Activated T-helper 1 cell treated with anti-CD3 and anti-CD28 coated beads, Interleukin-12 subunit alpha, Interleukin-12 subunit beta, Interleukin-2, Interleukin-4 antibody, amounts not matched to agents 30 ng/mL and 10 ng/mL and 1 ng/mL, durations not matched to agents 14 hours and 24 hours and 36 hours (primary cell): ENCODE measurements at places on chromosomes 5 and 9.

DNA sequence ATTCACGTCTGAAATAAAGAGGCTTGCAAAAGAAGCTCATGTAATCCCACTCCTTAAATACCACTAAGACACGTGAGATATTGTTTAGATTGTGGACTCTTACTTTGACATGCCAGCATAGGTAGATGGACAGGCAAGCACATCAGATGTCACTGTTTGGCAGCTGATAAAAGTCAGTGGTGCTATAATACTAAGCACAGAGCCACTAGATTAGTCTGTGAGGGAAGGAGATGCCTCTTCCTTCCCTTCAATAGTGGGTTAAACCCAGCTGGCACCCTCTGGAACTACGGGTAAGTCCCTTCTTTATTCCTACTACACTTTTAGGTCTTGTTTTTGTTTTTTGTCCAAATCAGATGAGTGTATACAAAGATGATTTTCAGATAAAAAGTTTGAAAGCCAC lies at the start of gene MYOT:
TSS of gene MYOT (plus strand) at position 197 of the 400 bp plus-strand sequence. CDS start 2,792 bp downstream, outside the sequence.
- no peak within 1 kb of the TSS for H3K4me3 ChIP-seq
- no peaks in the 10 kb centered on the region for H3K4me1 ChIP-seq
- H3K36me3 ChIP-seq: no peaks in the 10 kb centered on the region
- no peak within 1 kb of the TSS for H3K27ac ChIP-seq
- peaks cover 2% of the 10 kb centered on the region for H3K27me3 ChIP-seq

- H3K4me1 ChIP-seq: peaks cover 3% of the 10 kb centered on the region
- H3K27me3 ChIP-seq: no peaks in the 10 kb centered on the region
- H3K4me3 ChIP-seq: no peak overlapping the region
- DNase-seq: no peak
These were observed 64.0 kb downstream of the POU5F2 start for GRCh38 chr5:93677359-93677891.

GRCh38 chr9:127979333-127980059 lies 1.3 kb downstream of the EEIG1 start:
- H3K27me3 ChIP-seq: no peaks in the 10 kb centered on the region
- H3K36me3 ChIP-seq: peaks cover 7% of the 10 kb centered on the region
- H3K27ac ChIP-seq: peak overlapping the region; percentile 81
- H3K4me3 ChIP-seq: peak overlapping the region; percentile 93
- peaks cover 59% of the 10 kb centered on the region for H3K4me1 ChIP-seq

GRCh38 chr9:111839387-111839786 lies 44.6 kb upstream of the SHOC1 start:
- no peaks in the 10 kb centered on the region for H3K36me3 ChIP-seq
- no peaks in the 10 kb centered on the region for H3K4me1 ChIP-seq
- no peak for DNase-seq
- H3K27me3 ChIP-seq: peaks cover 4% of the 10 kb centered on the region

- H3K36me3 ChIP-seq: no peaks in the 10 kb centered on the region
- no peak overlapping the region for H3K4me3 ChIP-seq
- no peak for DNase-seq
These were observed 47.4 kb downstream of the LMX1B start for GRCh38 chr9:126661122-126661520.

DNA sequence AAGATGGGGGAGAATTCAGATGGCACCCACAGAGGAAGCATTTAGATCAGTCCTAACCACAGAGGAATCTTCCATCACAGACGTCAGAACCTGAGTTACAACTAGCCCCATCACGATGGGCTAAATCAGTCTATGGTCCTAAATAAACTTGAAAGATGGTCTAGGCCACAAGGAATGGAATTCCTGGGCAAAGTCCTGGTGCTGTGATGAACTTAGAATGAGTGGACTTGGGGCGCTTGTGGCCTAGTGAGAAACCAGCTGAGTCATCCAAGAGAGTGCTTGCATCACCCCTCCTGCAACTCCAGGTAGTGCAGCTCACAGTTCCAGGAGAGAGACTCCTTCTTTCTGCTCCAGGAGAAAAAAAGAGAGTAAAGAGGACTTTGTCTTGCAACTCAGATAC lies 722.9 kb upstream of the RGMB start:
- H3K4me3 ChIP-seq: no peak overlapping the region
- H3K27me3 ChIP-seq: no peaks in the 10 kb centered on the region

GRCh38 chr9:68619636-68620035 lies 79.0 kb upstream of the TMEM252 start:
- H3K4me1 ChIP-seq: no peaks in the 10 kb centered on the region
- DNase-seq: no peak
- H3K36me3 ChIP-seq: no peaks in the 10 kb centered on the region
- peaks cover 4% of the 10 kb centered on the region for H3K27me3 ChIP-seq
- no peak overlapping the region for H3K4me3 ChIP-seq
- no peak overlapping the region for H3K27ac ChIP-seq

DNA sequence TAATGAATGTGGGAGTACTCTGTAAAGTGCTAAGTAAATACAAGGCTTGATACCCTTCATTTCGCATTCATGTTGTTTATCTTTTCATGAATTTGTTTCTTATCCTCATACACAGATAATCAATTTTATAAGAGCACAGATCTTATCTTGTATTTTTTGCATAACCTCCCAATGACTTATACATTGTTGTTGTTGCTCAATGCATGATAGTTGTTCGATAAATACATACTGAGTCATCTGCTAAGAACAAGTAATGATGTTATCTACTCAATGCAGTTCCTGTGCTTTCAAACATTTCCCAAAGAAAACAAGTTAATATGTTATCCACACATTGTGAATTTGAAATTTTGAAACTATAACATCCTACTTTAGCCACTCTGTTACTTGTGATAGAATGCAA lies 60.7 kb downstream of the TAF11L14 start:
- no peaks in the 10 kb centered on the region for H3K27me3 ChIP-seq
- H3K27ac ChIP-seq: no peak overlapping the region

GRCh38 chr5:3609120-3609681 lies 13.6 kb downstream of the IRX1 start:
- H3K27ac ChIP-seq: no peak overlapping the region
- no peak overlapping the region for H3K4me3 ChIP-seq
- peaks cover 26% of the 10 kb centered on the region for H3K27me3 ChIP-seq
- H3K4me1 ChIP-seq: no peaks in the 10 kb centered on the region

DNA sequence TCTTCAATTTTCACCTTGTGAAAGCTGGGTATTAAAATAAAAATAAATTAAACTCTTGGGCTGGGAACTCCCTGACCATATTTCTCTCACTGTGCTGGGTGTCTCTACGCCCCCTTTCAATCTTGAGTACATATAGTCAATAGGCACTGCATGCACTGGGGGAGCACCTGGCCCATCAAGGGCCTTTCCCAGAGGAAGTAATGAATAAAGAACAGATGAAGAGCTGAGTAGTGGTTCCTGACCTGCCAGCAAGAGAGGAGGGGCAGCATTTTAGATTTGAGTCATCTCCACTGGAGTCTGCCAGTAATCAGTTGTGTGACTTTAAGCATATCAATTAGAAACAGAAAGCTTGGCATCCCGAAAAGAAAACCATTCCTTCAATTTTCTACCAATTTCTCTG lies 6.2 kb downstream of the MAPKAP1 start:
- H3K27me3 ChIP-seq: no peaks in the 10 kb centered on the region
- peaks cover 56% of the 10 kb centered on the region for H3K4me1 ChIP-seq
- H3K36me3 ChIP-seq: peaks cover 13% of the 10 kb centered on the region
- DNase-seq: no peak
- H3K4me3 ChIP-seq: no peak overlapping the region

- H3K27ac ChIP-seq: no peak overlapping the region
- H3K27me3 ChIP-seq: no peaks in the 10 kb centered on the region
- H3K4me3 ChIP-seq: no peak overlapping the region
- no peaks in the 10 kb centered on the region for H3K36me3 ChIP-seq
These were observed 55.6 kb upstream of the UBAC1 start for GRCh38 chr9:136016572-136017288.

DNA sequence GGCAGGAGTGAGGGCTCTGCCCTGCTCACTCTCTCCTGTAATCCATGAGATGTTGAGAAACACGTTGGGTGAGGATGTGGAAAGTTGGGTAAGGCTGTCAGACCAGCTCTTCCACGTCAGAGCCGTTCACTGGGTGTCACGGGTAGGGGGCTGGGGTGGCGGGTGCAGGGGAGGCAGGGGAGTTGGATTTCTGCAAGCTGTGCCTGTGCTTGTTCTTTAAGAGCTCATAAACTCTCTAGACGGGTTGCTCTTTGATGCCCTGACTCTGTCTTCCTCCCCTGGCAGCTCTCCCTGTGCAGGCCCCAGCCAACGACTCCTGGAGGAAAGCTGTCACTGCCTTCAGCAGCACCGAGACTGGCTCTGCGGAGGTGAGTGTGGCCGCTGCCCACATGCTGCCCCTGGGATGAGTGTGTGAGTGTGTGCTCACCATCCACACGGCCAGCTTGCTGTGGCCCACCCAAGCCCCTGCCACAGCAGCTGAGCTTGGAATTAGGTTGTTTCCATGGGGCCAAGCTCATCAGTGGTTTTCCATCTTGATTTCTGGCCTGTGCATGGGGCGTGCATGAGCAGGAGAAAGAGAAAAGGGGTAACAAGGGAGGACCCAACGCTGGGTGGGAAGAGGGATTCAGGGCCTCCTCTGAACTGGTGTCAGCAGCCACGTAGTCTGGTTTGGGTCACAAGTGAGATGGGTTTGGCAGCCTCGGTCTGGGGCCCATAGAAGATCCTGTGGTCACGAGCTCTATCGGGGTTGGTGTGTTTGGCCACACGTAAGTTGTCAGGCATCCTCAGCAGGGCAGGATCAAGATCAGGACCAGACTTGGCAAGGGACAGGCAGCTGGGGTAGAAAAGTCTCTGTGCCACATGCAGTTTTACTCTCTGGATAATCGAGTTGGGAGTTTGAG lies 21.0 kb upstream of the POMT1 start:
- H3K27ac ChIP-seq: no peak overlapping the region
- H3K4me1 ChIP-seq: no peaks in the 10 kb centered on the region
- no peaks in the 10 kb centered on the region for H3K27me3 ChIP-seq
- no peak for DNase-seq

DNA sequence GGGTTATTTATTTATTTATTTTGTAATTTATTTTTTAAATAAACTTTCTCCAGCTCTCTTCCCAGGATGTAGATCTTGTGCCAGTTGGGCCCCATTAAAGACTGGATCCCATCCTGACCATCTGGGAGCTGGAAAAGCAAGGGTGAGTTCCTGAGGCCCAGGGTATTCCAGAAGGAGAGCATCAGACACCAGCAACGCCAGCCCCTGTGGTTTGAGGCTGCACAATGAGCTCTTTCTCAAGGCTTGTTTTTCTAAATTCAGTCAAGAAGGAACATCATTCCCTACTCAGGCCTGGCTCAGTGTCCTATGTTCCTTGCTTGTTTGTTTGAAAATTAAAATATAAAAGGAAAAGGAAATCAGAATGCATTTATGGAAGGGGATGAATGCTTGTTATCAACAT lies 313.3 kb downstream of the EBF1 start:
- no peak overlapping the region for H3K4me3 ChIP-seq
- H3K36me3 ChIP-seq: no peaks in the 10 kb centered on the region
- H3K27me3 ChIP-seq: no peaks in the 10 kb centered on the region
- H3K27ac ChIP-seq: no peak overlapping the region
- DNase-seq: no peak
- H3K4me1 ChIP-seq: no peaks in the 10 kb centered on the region

DNA sequence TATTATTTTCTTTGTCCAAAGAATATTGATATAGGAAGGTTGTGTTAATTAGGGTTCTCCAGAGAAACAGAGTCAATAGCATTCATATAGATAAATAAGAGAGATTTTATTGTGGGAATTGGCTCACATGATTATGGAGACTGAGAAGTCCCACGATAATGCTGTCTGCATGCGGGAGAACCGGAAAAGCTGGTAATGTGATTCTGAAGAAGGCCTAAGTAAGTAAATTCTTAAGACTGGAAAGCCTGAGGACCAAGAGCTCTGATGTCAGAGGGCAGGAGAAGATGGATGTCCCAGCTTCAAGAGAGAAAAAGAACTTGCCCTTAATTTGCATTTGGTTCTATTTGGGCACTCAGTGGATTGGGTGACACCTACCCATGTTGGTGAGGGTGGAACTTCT lies 307.4 kb upstream of the C9orf72 start:
- DNase-seq: no peak
- H3K4me3 ChIP-seq: no peak overlapping the region
- H3K27me3 ChIP-seq: no peaks in the 10 kb centered on the region
- H3K4me1 ChIP-seq: no peaks in the 10 kb centered on the region
- no peak overlapping the region for H3K27ac ChIP-seq

DNA sequence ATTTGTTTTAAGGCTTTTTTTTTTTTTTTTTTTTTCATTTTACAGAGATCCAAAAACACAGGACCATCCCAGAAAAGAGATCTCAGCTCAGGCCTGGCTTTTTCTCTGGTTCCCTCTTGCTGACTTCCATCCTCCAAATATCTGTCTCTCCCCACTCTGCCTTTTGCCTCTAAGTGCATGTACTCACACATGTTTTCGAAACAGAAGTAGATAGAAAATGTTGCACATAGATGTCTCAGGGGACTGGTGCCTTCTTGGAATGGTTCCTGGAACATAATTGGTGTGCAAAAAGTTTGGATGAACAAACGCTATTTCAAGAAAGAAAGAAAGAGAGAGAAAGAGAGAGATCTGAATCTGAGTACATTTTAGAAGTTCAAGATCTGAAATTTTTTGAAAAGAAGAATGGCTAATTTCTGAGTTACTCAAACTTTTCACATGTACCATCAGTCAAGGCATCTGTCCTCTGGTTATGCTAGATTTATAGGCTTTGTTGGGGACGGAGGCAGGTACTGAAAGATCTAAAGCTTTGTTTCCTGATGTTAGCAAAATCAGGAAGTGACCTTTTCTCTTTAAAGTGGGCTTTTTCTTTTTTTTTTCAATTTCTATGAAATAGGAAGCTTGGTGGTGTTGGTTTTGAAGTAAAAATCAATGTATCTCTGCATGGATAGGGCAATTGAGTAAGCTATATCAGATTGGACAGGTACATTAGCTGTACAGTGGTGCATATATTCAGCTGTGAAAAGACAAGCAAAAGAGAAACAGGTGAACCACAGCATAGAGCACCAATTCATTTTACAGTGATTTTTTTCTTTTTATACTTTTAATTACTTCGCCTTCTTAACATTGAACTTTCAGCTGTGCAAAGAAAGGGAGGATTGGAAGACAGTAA lies 8.5 kb upstream of the TNFSF8 start:
- H3K27ac ChIP-seq: peak overlapping the region; percentile 35
- peaks cover 2% of the 10 kb centered on the region for H3K36me3 ChIP-seq
- peaks cover 26% of the 10 kb centered on the region for H3K4me1 ChIP-seq
- no peaks in the 10 kb centered on the region for H3K27me3 ChIP-seq
- no peak for DNase-seq

DNA sequence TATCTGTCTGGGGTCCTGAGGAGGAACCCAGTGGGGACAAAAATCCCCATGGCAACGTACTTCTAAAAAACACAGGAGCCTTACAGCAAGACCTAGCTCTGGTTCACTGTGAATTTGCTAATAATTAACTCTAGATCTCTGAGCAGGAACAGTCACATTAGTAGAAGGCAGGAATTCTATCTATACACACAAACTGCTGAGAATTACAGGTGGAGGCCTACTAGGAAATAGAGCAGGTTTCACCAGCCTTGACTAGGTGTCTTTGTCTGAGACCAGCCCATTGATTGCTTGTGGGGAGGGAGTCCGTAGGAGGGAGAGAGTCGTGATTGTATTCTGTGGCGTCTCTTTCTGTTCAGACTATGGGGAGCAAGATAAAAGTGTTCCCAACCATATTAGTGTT lies 44.8 kb downstream of the PRLR start:
- peaks cover 2% of the 10 kb centered on the region for H3K27me3 ChIP-seq
- DNase-seq: no peak
- H3K36me3 ChIP-seq: no peaks in the 10 kb centered on the region
- no peaks in the 10 kb centered on the region for H3K4me1 ChIP-seq
- H3K4me3 ChIP-seq: no peak overlapping the region
- H3K27ac ChIP-seq: no peak overlapping the region
